Stimulated activated CD8-positive, alpha-beta memory T cell treated with anti-CD3 and anti-CD28 coated beads, Interleukin-12 subunit alpha, Interleukin-12 subunit beta, amount 100 ng/mL, for 4 hours (primary cell): ENCODE measurements at places on chromosomes 13 and 19.

GRCh38 chr13:30872276-30872594 is 33.8 kb upstream of the MEDAG start:
- no peak for DNase-seq

DNA sequence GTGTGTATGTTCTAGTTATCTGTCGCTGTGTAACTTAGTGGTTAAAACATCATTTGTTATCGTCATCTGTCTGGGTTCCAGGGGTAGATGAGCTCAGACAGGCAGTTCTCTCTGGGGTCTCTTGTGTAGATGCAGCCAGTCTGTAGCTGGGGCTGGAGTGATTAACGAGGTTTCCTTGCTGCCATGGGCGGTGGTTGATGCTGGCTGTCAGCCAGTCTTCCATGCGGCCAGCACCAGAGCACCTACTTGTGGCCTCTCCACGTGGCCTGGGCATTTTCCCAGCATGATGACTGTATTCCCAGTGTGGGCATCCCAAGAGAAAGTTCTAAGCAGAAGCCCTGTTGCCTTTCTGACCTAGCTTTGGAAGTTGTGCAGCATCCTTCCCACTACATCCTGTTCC is 10.7 kb downstream of the ERCC5 start:
- no peak for DNase-seq

DNA sequence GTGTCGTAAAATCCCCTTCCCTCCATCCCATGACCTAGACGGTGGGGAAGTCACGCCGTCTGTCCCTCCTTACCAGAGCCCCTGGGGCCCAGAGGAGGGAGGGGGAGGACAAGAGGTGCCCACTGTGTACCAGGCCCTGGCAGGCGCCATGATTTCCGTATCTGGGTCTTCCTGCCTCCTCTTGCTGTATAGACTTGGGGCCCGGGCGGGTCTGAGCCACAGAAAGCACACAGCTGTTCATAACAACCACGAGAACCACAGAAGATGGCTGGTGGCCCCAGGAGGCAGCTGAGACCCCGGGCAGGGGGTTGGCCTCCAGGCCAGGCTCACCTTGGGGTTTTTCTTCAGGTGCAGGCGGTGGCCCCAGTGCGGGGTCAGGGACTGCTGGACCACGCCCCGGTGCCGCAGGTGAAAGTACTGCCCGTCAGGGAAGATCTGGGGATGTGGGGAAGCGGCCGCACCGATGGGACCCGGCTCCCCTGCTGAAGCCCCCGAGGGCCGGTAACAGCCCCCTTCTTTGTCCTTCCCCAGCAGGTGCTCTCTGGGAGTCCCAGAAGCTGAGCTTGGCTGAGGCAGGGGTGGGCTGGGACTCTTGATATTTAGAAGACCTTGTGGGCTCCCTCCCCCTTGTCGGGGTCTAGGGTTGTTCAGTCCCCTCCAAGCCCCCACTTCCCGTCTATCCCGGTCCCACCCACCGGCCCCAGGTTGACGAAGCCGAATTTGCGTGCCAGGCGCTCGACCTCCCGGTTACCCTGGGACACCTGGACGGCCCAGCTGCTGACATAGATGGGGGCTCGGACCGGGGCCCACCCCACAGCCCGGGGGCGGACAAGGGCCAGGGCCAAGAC is 463 bp downstream of the PCSK4 start:
- no peak for DNase-seq

DNA sequence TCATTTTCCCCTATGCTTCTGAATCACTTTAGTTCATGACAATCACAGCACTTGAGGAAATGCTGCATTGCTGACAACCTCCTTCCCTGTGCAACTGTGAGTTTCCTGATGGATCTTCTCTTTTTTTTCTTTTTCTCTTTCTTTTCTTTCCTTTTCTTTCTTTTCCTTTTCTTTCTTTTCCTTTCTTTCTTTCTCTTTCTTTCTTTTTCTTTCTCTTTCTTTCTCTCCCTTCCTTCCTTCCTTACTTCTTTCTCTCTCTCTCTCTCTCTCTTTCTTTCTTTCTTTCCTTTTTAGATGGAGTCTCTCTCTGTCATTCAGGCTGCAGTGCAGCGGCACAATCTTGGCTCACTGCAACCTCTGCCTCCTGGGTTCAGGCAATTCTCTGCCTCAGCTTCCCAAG is 247.9 kb upstream of the HTR2A start:
- DNase-seq: no peak

DNA sequence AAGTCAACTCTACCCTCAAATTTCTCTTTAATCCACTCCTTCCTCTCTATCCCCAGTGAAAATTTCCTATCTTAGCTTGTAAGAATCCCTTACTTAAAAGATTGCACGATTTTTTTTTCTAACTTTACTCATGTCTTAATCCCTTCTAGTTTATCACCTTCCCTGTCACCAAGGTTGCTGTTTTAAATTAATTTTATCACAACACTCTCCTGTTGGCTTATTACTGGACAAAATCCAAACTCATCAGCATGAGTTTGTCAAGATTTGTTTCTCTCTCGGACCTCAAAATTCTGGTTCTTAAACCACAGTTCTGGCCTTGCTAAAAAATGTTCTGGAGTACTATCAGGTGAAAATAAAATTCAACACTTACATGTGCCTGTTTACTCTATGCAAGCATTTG is 959.1 kb upstream of the SLC10A2 start:
- DNase-seq: no peak

DNA sequence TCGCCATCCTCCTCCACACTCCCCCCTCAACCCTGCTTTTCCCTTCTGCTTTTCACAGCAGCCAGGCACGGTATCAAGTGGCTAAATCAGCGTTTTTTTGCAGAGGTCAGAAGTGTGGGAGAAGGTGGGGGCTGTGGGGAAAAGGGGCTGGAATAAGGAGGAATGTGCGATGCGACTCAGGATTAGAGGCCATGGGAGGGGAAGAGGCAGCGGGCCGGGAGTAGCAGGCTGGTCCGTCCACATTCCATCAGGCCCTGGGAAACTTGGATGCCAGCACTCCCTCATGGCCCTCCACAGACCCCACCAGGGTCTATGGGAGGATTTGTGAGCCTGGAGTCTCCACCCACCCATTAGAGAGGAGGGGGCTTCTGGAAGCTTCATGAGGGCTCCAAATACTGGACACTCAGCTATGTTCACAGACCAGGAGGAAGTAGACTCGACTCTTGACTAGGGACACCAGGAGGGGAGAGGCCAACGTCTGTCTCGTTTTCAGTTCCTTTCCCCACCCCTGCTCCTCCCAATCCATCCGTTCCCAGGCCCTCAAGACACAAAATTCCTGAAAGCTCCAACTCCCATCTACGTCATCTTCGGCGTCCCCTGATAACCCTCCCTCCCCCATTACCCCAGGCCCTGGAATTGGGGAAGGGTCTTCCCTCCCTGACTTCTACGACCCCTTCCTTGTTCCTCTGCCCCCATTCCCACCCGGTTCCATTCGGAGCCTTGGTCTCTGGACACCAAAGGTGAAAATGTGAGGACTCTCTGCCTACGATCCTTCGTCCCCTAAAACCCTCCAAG is 3.3 kb upstream of the KCNC3 start:
- DNase-seq: no peak

GRCh38 chr19:6459262-6460098 is at the start of gene SLC25A23:
Gene SLC25A23, minus strand, starts transcription at chr19:6459792. Its CDS starts 164 bp downstream, at chr19:6459628.
- peak; percentile 34 for DNase-seq

DNA sequence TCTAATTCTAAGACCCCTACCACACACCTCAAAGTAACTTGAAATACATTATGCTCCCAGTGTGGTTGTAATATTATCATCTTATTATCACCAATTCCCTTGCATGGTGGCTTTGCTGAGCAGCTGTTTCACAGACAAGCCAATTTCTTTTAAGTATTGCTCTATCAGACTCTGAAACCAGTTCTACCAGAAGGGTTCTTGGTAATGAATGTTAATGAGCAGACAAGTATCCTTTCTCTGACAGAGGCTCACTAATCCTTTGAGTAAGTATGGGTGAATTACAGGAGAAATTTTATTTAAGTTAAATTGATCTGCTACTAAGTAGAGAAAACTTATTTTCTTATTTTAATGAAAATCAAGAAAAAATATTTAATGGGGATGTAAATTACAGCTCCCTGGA is 326.0 kb downstream of the GPC6 start:
- no peak for DNase-seq

GRCh38 chr13:74046431-74046830 is 87.8 kb downstream of the KLF12 start:
- no peak for DNase-seq

DNA sequence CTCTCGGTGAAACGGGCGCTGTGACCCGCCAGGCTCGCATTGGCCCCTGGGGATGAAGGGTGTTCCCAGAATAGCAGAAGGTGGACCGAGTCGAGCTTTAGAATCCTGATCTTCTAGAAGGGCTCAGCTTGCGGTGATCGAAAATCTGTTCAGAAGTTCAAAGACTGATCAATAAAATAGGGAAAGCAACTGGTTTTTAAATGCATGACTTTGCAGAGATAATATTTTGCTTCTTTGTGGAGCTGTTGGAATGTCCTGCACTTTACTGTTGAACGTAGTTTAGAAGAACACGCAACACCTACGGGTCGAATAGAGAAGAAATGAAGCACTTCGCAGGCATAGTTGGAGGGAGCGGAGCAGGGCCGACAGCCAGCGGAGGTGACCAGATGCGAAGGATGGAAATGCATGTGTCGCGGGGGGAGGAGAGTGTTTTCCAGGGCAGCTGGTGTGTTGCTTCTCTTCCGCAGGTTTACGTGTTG is 766 bp downstream of the CEBPG start:
- no peak for DNase-seq

- no peak for DNase-seq
These were observed 3.8 kb downstream of the GRIK5 start for GRCh38 chr19:42066075-42066754.

DNA sequence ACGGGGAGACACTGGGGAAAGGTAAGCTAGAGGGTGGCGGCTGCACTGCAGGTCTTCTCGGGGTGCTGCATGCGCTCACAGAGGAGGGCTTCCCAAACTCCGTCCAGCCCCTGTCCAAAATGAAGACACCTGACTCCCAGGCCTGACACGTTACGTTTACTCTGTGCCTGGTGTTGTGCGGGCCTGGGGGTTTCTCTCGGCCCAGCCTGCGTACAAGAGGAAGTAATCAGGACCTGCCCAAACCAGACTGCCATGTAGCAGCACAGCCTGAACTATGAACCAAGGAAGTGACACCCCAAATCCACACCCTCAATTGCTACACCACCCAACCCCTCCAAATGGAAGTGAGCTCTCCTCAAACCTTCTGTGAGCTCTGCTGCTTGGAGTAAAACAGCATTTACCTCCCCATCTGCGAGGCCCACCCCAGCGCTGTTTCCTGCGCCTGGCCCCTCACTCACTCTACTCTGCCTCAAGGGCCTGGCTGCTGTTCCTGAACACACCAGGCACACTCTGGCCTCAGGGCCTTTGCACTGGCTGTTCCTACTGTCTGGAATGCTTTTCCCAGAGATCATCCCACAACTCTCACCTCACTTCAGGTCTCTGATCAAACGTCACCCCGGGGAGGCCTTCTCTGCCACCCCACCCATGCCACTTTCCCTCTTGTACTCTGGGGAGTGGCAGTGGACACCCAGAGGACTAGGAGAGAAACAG is 3.0 kb downstream of the HSPBP1 start:
- DNase-seq: no peak
